ENCODE measurements at places on chromosomes 1 and 21. TPM values are rescaled to one million over a fixed set of nuclear protein-coding genes. Genes with fewer than 3 reads are reported as not detected.

PLPPR4 gene
- polyA plus RNA-seq: 0.12 TPM

CD101 gene
- polyA plus RNA-seq: 1.0 TPM

SPATA17 gene
- 0.56 TPM for polyA plus RNA-seq

SFN gene
- polyA plus RNA-seq: 0.35 TPM

GJA9 gene
- not detected for polyA plus RNA-seq

SLAMF9 gene
- not detected for polyA plus RNA-seq

S100B gene
- polyA plus RNA-seq: 1.7 TPM

SPRR3 gene
- 1.2 TPM for polyA plus RNA-seq

MTARC1 gene
- 3.8 TPM for polyA plus RNA-seq

CLCA2 gene
- polyA plus RNA-seq: not detected

ETV3L gene
- polyA plus RNA-seq: not detected

ZNF648 gene
- 0.01 TPM for polyA plus RNA-seq

FCRL4 gene
- not detected for polyA plus RNA-seq

GRIK1 gene
- 0.04 TPM for polyA plus RNA-seq

TFF2 gene
- not detected for polyA plus RNA-seq

RORC gene
- polyA plus RNA-seq: 89.2 TPM
